D341Med (cell line): ENCODE measurements at places on chromosomes 3 and 15.
A peak's percentile ranks its signal among the peaks of the same experiment; 100 is the strongest.

GRCh38 chr15:66038387-66039116 is 169.3 kb downstream of the RAB11A start:
- no peak for DNase-seq

DNA sequence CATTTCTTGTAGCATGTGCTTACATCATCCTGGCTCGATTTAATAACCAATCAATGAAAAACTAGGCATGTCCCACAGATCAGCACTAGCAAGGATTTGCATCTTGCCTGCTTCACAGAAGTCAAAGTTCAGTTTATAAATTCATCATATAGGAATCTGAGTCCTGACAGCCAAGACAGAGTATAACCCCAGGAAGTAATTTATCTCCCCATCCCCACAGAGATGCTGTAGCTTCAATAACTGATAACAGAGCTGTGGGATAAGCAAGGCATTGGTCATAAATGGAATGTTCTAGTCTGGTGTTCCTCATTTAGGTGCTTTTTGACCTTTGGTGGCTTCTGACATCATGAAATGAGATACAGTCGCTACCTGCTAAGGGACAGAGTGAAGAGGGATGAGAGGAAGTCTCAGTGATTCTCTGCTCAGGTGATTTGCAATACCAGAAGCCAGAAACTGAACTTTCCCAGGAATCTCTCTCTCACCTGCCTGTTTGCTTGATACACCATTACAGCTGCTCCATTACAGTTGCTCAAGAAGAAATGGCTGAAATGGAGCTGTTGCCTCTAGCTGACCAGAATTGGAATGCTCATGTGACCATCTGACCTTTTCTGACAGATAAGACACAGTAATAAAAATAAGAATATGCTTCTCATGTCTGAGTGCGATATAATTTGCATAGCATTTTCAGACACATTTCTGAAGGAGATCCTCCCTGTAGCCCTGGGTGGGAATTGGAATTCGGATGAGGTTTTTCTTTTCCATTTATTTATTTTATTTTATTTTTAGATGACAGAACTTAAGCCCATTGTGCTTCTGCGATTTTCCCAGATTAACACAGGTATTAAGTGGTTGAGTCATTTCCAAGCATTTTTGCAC is 217.1 kb upstream of the KCNMB2 start:
- DNase-seq = no peak

- no peak for DNase-seq
Measured at GRCh38 chr3:37909067-37909911, 47.6 kb downstream of the CTDSPL start.

- DNase-seq = no peak
Measured at GRCh38 chr3:123258359-123258758, 56.6 kb downstream of the SEC22A start.

GRCh38 chr3:111538681-111539083 is 3.3 kb upstream of the CD96 start:
- DNase-seq = no peak

DNA sequence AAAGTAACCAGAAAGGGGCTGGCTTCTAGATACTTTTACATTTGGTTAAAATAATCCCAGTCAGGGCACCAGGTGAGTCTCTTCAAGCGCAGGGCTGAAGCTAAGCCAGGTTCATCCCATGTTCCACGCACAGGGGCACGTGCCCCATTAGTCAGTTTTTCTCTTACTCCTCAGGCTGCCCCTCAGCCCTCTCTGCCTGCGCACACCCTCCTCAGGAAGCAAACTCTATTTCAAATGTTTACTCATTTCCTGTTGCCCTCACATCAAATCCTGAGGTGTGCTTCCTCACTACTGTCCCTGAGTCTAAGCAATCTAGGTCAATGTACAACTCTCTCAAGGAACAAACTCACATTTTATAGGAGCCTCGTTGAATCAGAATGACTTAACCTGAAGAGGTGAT is 48.5 kb downstream of the THBS1 start:
- DNase-seq = no peak

GRCh38 chr3:143825513-143825912 is 22.8 kb downstream of the SLC9A9 start:
- DNase-seq = no peak

DNA sequence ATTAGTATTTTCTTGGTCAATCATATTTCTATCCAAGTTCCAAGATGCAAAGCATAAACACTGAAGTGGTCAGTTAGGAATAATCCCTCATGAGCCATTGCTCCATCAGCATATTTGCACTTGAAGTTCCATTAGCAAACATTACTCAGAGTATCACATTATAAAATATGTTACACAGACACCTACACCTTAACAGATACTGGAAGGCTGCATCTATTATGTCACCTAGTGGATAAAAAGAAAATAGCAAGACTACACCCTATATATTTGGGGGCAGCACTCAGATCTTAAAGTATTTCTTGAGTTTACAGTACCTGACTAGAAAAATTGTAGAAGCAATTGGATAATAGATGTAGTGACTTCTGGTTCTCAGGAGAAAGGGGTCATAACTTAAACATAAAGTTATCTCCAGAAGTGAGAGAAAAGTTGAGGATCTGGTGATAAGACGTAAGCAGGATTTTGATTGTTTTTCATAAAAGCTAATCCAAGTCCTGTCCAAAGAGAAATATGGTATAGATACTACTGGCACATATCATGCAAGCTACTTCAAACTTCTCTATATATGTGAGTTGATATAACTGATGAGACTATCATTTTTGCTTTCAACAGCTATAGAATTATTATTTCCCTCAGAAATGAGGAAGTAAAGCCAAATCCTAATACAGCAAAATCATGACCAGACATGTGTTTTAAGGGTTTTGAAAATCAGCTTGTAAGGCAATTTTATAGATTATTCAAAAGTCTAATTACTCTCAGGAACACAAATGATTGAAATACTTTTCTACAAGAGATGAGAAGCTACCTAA is 422.2 kb downstream of the GBE1 start:
- peak; percentile 33 for DNase-seq

GRCh38 chr15:20280933-20281463 is 260.6 kb downstream of the GOLGA6L6 start:
- peak; percentile 38 for DNase-seq

DNA sequence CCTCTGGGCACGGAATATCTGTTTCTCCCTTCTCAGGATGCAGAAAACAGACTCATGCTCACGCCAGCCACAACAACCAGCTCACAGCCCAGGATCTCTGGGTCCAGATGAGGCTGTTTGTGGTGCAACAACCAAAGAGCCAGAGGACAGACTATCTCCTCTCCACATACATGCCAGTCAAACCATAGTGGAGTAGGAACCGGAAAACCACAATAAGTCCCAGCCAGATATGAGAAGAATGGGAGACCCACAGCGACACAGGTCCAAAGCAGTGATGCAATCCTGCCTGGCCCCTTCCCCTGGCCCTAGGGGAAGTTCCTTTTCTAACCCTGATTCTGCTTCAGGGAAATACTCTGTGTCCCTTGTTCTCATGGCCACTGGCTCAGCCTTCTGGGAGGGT is 27.6 kb downstream of the MEX3B start:
- no peak for DNase-seq

DNA sequence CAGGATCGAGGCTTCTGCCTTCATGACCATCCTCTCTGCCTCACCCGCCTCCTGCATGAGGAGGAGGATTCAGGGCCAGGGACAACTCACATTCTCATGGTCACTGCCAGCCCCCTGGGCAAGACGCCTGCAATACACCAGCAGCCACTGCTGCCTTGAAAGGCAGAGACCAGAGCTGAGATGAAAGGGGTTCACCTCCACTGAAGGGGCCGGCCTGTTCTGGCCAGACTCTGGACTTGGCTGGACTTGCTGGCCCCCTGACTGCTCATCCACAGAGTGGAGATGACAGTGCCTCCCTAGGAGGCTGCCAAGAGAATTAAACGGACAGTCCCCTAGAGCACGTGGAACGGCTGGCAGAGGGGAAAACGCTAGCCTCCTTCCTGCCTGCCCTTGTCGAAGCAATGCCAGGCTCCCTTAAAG is 35.2 kb downstream of the MGLL start:
- DNase-seq = no peak

GRCh38 chr3:68135067-68135466 is 480.7 kb upstream of the SUCLG2 start:
- DNase-seq = no peak

- no peak for DNase-seq
Measured at GRCh38 chr15:31023841-31024240, 32.4 kb upstream of the MTMR10 start.

DNA sequence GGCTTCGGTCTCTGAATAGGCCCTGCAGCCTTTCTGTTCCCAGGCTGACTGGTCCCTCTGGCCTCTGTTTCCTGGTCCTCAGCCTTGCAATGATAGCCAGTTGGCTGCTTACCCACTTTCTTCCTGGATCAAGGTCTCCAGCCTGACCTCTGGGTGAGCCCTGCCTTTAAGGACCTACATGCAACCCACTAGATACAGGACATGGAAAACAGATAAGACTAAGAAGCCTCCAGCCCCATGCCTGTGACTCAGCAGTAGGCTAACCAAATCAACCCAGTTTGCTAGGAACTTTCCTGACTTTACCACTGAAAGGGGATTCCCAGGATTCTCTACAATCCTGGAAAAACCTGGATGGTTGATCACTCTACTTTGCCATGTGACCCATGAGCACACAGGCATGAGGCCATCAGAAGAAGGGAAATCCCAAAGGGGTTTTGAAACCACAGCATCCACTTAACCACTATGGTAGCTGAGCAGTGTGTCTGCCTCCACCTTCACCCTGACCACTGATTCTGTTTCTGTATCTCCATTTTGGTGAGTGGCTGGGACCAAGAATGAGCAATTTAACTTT is 188.1 kb downstream of the CHST2 start:
- DNase-seq = no peak

DNA sequence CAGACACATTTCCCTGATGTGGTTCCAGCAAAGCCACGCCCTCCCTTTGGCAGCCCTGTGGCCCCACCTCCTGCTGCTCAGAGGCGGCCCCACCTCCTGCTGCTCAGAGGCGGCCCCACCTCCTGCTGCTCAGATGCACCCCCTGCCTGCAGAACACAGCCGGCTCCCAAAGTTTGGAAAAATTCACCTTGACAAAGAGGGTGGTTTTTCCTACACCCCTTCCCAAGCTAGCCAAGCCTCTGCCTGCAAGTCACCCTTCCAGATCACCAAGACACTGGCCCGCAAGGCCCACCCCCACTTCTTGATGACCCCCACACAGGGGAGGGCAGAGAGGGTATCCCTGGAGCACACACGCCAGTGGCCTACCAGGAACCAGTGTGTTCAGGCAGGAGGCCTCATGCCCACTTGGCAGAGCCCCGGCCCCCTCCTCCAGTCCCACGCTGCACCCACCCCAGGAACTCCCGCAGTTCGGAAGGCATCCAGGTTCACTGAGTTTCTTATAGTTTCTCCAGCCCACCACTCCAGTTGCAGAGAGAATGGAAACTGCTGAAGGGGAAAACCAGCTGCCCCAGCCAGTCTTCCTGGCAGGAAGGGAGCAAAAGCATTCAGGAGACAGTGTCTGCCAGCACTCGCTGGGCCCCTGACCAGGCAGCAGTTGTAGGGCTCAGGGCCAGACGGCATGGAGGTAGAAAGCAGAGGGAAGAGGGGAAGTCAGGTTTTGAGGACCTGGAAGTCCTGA is 2.3 kb upstream of the HAPLN3 start:
- DNase-seq = peak; percentile 84

- DNase-seq = no peak
Measured at GRCh38 chr3:13475871-13476590, 4.1 kb upstream of the HDAC11 start.

DNA sequence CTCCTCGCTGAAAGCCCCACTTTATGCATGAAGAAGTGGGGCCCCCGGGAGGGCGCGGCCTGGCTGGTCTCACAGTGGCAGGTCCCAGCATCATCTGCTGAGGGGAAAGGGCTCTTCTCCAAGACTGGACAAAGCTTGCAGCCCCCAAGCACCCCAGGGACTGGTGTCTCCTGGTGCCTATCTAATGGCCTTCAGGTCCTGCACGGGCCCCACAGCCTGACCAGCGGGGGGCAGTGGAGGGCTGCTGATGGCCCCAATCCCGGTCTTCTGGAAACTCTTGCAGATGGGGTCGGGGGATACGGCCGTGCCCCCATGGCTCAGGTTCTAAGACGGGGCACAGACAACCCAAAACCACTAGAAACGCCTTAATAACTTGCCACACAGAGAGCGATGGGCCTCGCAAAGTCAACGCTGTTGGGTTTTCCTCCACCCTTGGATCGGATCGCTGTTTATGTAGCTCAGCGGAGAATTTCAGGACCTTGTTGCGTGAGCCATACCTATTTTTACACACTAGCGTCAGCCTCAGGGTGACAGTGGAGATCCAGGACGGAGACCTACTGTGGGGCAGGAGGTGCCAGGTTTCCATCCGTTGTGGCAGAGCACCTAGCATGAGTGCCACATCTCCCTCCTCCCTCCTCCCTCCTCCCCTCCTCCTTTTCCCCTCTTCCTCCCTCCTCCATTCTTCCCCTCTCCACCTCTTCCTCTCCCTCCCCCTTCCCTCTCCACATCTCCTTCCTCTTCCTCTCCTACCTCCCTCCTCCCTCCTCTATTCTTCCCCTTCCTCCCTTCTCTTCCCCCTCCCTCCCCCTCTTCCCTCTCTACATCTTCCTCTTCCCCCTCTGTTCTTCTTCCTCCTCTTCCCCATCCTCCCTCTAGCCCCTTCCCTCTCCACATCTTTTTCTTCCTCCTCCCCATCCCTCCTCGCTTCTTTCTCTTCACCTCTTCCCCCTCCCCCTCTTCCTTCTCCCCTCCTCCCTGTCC is 79.3 kb upstream of the ALDH1L1 start:
- DNase-seq = no peak

DNA sequence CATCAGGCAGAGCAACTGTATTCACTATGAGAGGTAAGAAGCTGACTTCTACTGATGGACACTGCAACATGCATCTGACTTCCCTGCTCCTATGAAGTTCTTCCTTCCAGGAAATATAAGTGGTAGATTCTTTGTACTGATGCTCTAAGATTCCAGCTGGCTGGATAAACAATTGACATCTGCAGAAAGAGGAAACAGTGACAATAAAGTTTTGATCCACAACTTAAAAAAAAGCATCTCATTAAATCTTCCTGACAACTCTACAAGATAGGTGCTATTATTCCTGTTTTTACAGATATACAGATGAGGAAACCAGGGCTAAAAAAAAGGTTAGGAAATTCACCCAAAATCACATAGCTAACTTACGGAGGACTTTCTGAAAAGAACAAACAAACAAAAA is 142.8 kb downstream of the VPS13C start:
- DNase-seq = no peak

GRCh38 chr3:11698326-11699082 is 54.8 kb upstream of the VGLL4 start:
- DNase-seq = no peak

DNA sequence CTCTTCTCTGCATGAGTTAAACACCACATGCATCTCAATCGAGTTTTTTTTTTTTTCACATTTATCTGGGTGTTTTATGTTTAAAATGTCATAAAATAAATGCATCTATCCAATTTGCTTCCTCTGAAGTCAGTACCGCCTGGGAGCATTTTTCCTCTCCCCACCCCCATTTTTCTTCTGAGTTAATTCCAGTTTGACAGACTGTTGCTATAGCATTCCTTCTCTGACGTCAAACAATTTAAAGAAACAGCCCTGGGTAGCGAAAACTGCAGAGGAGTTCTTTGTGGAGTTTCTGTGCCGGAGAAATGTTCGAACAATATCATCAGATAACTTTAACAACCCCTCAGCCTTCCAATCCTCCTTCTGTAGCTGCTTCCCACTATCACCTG is 900 bp upstream of the GNB4 start:
- DNase-seq = no peak
